ENCODE measurements at places on chromosomes 16 and 17.

DNA sequence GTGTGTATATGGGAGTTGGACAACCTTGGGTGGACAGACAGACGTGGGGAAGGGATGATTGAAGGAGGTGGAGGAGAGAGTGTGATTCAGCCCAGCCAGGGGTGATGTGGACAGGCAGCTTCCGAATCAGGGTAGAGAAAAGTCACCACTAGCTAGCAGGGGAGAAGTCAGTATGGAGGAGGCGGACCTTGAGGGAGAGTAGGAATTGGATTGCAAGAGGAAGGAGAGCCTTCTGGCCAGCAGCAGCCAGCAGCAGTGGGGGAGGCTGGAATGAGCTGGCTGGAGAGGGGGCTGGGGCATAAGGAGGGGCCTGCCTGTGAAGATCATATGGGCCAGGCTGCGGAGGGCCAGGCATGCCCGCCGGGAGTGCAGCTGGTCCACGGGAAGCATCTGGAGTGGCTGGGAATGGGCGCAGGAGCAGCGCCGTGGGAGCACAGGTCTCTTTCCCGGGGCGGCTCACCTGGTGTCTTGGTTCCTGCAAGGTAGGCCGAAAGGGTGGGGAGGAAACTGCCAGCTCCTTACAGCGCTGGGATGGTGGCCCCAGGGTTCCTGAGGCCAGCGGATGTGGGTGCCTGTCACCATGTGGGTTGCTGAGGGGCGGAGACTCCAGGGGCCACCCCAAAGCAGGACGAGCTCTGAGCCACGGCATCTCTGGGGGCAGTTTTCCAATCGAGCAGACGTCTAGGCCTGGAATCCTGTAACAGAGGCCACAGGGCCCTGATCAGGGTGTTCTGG lies 235.3 kb downstream of the SEC14L1 start:
- DNase-seq: no peak

DNA sequence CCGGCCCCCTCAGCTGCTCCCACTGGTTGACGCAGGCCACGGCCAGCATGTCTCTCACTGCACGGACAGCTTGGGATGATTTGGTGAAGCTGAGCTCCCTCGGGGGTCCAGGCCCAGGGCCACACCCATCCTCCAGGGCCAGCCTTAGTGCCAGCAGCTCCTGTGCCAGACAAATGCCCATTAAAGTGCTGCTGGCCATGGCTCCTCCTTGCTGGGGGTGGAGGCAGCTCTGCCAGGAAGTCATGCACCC lies 2.5 kb downstream of the TRIM47 start:
- DNase-seq: no peak

DNA sequence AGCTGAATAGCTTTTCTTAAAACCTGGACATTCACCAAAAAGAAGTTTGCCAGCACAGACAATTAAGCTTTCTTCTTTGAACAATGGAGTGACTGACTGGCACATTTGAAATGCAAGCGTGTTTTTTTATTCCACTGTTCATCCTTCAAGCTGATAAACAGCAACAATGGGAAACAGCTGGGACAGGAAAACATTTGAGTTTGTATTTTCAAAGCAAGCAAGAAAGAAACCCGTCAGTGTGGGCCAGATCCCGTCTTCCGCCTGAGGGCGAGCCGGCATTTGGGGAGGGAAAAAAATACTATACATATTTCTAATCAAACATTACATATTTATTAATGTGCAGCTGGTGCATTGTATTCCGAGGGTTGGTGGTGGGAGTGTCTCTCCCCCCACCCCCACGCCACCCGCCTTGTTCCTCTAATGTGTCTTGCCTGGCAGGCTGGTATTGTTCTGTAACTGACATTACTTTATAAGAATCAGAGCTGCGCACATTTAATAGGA lies 94.3 kb downstream of the CYLD start:
- DNase-seq: no peak

DNA sequence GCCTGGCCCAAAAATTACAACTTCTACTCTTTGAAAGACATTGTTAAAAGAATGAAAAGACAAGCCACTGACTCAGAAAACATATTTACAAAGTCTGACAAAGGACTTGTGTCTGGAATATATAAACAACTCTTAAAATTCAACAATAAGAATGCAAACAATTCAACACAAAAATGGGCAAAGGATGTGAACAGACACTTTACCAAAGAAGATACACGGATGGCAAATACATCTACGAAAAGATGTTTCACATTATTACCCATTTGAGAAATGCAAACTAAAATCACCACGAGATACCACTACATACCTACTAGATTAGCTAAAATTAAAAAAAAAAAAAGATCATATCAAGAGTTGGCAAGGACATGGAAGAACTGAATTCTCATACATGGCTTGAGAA lies 80.8 kb upstream of the METRNL start:
- no peak for DNase-seq

DNA sequence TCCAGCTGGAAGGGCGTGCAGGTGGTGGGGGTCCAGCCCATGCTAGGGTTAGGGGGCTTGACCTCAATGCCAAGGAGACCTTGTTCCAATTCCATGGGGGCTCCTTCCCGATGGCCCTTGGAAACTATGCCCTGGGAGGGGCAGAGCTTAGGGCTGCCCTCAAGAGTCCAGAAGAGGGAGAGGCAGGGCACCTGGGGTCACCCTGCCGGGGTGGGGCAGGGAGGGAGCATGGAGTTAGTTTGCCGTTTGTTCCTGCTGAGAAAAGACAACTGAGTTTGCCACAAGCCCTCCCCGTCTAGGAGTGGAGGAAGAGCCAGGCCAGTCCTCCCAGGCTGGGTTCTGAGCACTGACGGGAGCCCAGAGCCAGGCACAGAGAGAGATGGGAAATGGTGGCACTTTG lies 21.4 kb downstream of the MMP15 start:
- DNase-seq: no peak

DNA sequence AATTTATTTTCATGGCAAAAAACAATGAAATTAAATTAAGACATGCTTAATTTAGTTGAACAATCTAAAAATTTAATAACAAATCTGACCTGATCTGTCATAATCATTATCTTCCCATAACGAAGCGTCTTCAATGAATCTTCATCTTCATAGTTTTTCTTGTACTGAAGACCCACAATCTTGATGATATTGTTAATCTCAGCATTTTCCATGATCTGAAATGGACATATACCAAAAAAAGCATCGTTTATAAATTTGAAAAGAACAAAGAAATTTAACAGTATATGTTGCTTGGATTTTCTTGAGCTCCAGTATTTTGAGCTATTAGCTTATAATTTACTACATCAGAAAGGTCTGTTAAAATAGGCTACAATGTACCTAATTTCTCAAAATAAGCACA lies 10.2 kb downstream of the TOP2A start:
- no peak for DNase-seq

DNA sequence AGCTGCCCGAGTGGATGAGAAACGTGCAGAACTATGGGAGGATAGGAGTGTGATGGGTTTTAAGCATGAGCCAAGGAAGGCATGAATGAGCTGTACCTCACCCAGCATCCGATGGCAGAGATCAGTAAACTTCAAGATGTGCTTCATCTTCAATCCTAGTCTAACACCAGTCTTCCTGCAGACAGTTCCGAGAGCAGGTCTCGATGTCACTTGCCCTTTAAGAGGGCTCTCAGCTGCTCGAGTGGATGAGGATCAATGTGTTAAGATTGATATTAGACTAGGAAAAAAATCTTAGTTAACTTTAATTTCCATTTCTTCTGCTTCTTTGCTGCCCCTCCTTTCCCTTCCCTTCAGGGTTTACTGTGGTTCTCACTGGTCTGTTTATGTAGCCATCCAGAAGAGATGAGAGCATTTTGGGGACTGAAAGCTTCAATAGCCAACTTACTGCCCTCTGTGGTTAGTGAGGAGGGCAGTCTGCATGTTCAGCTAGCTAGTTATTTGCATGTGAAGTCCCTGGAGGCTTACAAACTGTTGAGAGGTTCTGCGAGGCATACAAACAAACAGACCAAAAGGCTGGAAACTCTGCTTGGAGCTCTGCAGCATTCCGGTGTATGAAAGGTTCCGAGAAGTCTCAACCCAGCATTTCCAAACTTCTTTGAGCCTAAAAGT lies 15.3 kb downstream of the KLHL36 start:
- no peak for DNase-seq

DNA sequence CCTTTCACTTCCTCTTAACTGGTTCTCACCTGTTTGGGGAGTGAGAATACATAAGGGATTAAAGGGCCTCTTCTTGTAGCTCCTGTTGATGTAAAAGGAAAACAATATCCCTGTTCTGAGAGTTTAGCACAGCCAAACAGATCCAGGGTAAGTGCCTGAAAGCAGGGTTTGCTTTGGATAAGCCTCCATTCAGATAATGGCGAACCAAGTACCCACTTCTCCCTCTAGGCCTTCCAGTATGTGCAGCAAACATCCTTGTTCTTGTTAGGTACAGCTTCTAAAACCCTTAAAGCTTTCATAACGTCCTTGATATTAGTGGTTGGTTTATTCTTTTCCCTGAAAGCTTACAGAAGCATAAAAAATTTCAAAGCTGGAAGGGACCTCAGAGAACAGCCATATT lies 130.6 kb upstream of the DNAH9 start:
- no peak for DNase-seq

DNA sequence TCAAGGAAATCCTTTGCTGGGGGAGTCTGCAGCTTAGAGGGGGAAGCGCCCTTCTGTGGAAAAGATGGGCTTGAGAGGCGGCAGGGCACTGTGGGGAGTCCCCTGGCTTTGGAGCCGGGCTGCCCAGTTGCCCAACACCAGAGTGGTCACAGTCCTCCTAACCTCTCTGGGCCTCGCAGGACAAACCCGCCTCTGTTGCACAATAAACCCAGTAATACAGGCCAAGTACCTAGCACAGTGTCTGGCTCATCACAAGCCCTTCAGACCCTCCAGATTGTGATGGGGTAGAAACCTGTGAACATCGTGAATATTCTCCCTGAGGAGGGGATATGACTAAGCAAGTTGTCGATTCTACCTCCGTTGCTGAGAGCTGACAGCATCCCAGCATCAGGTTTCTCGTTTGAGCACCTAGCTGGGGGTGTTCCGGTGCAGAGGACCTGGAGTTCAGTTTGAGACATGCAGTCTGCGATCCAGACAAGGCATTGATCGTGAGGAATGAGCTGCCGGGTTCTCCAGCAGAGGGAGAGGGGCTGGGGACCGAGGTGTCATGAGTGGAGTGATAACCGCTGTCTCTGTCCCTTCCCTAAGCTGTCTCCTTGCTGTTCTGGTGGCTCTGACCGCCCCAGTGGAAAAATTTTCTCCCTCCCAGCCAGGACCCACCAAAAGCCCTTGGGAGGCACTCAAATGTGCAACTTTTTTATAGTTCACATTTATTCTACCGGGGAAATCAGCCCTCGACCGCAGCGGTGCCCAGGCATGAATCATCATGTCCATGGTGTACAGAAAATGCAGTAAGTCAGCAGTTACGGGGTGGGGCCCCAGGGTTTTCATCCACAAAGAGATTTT lies 161.9 kb downstream of the WSCD1 start:
- DNase-seq: no peak

GRCh38 chr17:42566883-42567573 lies at the start of gene MLX:
TSS of gene MLX (plus strand) at chr17:42567100. CDS start at chr17:42567125, 25 bp downstream.
- DNase-seq: peak; percentile 95

DNA sequence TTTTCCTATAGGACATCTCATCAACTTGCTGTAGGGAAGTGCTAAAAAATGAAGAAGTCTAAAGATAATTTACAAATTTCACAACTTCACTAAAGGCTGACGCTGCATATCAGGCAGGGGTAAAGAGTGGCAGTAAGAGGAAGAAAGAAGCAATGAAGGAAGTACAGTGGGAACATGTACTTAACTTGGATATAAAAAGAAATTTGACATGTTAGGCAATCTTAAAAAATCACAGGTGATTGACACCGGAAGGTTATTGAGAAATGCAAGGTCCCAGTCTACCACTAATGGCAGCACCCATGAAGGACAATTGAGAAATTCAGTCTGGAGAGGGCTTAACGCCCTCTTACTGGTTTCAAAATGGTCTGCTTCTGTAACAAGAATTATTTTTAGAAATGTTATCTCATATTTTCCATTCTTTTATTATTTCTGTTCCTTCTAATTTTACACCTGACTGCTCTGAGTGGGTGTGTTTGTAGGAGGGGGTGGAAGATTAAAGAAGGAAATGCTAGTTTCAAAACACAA lies 358.1 kb downstream of the KCNJ2 start:
- DNase-seq: peak; percentile 28

DNA sequence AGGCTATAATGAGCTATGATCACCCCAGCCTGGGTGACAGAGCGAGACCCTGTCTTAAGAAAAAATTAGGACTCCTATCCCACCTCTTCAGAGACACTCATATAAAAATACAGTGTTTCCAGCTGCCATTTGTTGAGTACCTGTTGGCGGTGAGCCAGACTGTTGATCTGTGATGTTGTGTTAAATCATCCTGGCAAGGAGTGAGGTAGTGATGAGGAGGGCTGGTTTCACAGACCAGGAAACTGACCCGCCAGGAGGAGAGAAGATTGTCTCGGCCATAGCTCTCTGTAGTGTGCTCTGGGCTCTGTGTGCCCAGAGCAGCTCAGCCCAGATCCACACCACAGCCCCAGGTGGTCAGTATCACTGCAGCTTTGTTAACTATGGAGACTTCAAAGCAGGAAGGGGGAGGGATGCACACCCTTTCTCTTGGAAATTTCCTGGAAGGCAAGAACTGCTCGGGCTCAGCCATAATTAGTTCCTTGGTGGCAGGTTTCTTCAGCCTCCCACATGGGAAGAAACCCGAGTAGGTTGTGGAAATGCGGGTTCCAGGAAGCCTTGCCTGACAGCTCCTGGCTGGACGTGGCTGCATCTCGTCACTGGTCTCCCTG lies 343.0 kb downstream of the SNX29 start:
- no peak for DNase-seq

DNA sequence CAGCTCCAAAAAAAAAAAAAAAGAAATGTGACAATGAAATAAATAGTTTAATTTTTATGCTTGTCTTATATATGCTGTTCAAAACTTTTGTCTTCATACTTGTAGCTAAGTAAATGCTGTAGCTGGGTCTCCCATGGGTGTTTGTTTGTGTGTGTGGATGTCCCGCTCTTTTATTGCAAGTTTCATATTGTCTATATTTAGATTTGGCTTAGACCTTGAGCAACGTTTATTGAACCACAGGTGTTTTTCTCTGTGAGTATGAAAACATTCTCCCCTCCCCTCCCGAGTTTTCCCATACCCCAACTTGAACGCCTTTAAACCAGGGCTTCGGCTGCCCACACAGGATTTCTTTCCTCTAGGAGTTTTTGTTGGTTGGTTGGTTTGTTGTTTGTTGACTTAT lies 45.2 kb downstream of the MFSD11 start:
- DNase-seq: no peak

DNA sequence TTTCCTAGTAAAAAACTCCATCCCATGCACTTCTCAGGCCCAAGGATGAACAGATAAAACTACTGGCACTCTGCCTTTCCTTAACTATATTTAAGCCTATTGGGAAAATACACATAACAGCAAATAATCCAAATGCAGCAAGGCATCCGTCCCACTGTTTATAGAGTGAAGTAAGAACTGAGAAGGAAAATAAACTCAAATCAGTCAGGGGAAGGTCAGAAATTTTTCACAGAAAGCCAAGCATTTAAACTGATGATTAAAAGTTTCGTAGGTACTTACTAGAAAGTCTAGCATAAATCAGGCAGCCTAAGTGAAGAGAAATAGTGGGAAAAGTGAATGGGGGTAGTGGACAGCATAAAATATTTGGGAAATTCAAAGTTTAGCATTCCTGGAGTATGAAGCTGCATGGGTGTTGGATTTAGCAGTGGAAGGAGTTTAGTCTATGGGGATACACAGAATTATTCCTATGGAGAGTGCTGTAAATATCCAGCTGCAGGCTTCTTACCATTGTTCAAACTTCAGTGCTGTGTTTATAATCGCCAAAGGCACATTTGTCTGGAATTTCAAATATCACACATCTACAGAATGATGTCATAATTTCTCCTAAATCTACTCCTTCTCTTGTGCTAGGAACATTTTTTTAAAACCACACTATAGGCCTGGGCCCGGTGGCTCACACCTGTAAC lies 1131.0 kb upstream of the GOT2 start:
- DNase-seq: no peak

GRCh38 chr17:77209330-77209748 lies 68.6 kb downstream of the SEC14L1 start:
- no peak for DNase-seq
